ENCODE measurements at places on chromosomes 6 and 20. TPM values are rescaled to one million over a fixed set of nuclear protein-coding genes. Genes with fewer than 3 reads are reported as not detected.

Gene CLPSL1
- total RNA-seq, result not detected

Gene KAT14
- 21.5 TPM for total RNA-seq

Gene DSP
- 48.9 TPM for total RNA-seq

DNA sequence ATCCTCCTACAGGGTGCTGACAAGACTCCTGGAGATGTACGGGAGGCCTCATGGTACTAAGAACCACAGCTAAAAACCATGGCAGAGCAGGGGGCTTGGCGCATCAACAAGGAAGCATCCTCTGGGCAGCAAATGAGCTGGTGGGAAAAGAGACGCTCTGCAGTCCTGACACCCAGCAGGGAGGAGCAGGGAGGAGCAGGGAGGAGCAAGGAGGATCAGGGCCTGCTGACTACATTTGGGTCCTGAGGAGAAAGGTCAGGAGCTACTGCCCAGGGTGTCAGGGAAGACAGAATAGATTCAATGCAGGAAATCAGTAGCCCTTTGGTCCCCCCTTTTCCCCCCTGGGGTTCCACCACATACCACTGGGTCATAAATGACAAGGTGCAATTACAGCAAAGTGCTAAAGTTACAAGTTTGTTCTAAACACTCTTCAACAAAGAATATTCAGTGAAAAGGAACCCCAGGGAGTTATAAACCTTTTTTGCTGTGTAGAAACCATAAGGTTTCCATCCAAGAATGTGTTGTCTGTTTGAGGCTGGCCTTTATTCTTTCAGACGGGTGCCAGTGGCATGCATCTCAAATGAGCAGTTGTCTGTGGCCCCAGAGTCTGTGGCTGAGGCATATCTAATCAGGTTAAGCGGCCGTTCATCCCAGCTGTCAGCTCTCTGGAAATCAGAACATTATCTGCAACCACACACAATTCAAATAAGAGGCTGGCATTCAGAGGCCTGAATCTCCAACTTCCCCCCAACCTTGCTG is 325.0 kb downstream of the CDC5L start:
- no peaks in the 10 kb centered on the region for H3K36me3 ChIP-seq
- H3K4me1 ChIP-seq, result no peaks in the 10 kb centered on the region
- no peaks in the 10 kb centered on the region for H3K27me3 ChIP-seq
- no peak overlapping the region for H3K27ac ChIP-seq
- DNase-seq, result no peak

Gene CCDC167
- total RNA-seq, result 28.0 TPM

GRCh38 chr6:5123296-5124143 is 38.4 kb downstream of the PPP1R3G start:
- H3K36me3 ChIP-seq, result peaks cover 6% of the 10 kb centered on the region
- H3K4me3 ChIP-seq, result no peak overlapping the region
- no peak for DNase-seq
- peaks cover 4% of the 10 kb centered on the region for H3K4me1 ChIP-seq
- H3K27me3 ChIP-seq, result no peaks in the 10 kb centered on the region

DNA sequence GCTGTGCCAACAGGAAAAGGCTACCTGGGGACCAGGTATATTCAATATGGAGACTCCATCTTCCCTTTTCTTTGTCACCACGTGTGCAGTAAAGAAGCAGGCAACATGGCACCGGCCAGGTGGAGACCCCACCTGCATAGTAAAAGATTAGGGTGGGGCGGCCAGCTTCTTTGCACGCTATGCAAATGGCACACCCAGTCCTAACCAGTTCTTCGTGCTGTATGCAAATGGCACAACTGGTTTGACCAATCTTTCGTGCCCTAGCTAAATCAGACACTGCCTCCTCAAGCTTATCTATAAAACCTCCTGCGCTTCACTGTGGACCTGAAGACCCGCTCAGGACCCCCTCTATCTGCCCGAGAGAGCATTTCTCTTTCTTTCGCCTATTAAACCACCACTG is 88.8 kb upstream of the EZR start:
- no peak for DNase-seq
- no peaks in the 10 kb centered on the region for H3K27me3 ChIP-seq
- peaks cover 12% of the 10 kb centered on the region for H3K36me3 ChIP-seq
- H3K4me3 ChIP-seq, result no peak overlapping the region

- H3K36me3 ChIP-seq, result peaks cover 11% of the 10 kb centered on the region
- no peak overlapping the region for H3K27ac ChIP-seq
- no peak overlapping the region for H3K4me3 ChIP-seq
- H3K4me1 ChIP-seq, result no peaks in the 10 kb centered on the region
These were observed 3.2 kb upstream of the EEF1A2 start for GRCh38 chr20:63501818-63502670.

Gene LY6G6C
- 0.24 TPM for total RNA-seq

DNA sequence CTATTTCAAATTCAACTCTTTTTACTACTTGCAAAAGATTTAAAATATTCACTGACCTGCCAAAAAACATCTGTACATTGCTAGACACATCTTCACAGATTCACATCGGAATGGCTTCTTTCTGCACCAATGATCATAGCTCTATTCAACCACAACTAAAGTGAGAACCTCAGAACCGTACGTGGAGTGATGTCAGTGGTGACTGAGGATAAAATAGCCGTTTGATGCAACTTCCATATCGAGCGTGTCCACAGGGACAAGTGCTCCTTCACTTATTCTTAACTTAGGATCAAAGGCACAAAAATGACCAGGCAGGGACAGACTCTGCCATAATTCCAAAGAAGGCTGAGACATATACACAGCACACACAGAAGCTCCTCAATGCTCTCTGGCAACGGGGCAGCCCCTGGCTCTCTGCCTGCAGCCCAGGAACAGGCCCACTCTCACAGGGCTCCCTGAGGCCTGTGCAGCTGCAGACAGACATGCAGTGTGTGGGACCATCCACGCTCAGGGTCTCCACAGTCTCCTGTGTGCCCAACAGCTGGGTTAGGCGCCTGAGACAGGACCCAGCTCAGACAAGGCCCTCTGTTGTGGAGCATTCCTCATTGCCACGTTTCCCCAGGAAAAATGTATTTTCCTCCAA is 22.8 kb downstream of the FYN start:
- H3K4me3 ChIP-seq, result no peak overlapping the region
- no peak overlapping the region for H3K27ac ChIP-seq
- no peaks in the 10 kb centered on the region for H3K36me3 ChIP-seq
- H3K27me3 ChIP-seq, result no peaks in the 10 kb centered on the region

- no peak overlapping the region for H3K27ac ChIP-seq
- peaks cover 13% of the 10 kb centered on the region for H3K36me3 ChIP-seq
- H3K4me3 ChIP-seq, result no peak overlapping the region
These were observed 167.6 kb downstream of the PLCB4 start for GRCh38 chr20:9236458-9236857.

Gene CST4
- total RNA-seq, result not detected

- no peak overlapping the region for H3K27ac ChIP-seq
- peaks cover 26% of the 10 kb centered on the region for H3K36me3 ChIP-seq
- no peak for DNase-seq
- H3K4me1 ChIP-seq, result no peaks in the 10 kb centered on the region
These were observed 11.9 kb downstream of the PCIF1 start for GRCh38 chr20:45946149-45946970.

Measured in H9 (cell line).